ENCODE measurements at places on chromosomes 11 and 22. TPM values are rescaled to one million over a fixed set of nuclear protein-coding genes. Genes with fewer than 3 reads are reported as not detected.
A peak's percentile ranks its signal among the peaks of the same experiment; 100 is the strongest.

RCOR2 gene
- 0.58 TPM for total RNA-seq

EI24 gene
- 85.8 TPM for total RNA-seq

CCDC85B gene
- total RNA-seq = 78.8 TPM

TEX54 gene
- total RNA-seq = not detected

IFTAP gene
- 44.5 TPM for total RNA-seq

TM7SF2 gene
- 23.5 TPM for total RNA-seq

THAP7 gene
- 44.4 TPM for total RNA-seq

TBX10 gene
- total RNA-seq = not detected

C22orf31 gene
- total RNA-seq = not detected

TEX12 gene
- total RNA-seq = not detected

IL17REL gene
- total RNA-seq = not detected

- ATAC-seq = peak; percentile 70
These were observed at the start of gene JOSD1 for GRCh38 chr22:38700789-38701628. JOSD1 (minus strand) TSS chr22:38700943; CDS start chr22:38699987, 956 bp downstream.

DNA sequence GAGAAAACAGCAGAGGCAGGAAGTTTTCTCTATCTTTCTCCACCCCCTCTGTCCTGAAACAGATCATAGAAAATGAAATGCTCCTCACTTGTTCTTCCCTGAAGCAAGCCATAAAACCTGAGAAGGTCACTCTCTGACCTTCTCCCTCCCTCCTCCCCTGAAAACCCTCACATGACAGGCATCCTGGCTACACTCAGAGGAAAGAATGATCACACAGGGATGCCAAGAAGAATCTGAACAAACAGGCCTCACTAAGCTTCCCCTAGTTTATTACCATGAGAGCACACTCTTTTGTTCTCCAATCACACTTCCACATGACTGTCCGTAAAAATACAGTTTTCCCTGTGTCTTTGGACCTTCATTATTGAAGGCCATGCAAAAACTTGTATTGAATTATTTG, 300.1 kb downstream of the BUD13 start:
- no peak for ATAC-seq

DNA sequence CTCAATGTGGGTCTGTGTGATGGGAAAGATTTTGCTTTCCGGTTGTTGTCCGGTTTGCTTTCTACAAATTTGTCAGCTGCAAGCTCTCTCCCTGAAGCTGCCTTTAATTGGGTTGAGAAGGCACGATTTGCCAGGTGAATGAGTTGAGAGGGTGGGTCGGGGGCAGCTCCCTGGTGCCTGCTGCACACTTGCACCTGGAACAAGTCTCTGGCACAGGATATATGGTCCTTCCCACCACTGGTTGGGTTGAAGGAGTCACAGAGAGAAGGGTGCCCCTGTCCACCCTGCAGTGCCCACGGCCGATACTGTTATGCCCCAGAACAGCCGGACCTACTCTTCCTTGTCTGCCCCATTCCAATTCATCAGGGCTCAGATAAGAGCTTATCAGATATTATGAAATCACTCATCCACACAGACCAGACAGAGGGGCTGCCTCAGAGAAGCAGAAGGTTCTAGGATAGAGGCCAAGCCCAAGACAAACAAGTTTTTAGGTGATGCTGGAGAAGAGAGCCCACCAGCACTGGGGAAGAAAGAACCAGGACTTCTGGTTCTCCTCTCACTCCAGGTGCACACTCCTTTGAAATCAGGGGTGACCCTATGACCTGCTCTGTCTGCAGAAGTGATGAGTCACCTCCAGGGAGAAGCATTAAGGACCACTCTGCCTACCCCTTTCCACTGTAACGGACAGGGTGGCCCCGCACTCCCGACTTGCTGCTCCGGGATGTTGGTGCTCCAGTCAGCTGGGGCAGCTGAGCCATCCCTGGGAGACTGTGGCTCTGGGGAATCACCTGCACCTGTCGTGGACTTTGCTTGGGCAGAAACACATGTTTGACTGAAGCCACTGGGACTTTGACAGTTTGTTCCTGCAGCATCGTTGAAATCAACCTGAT, 45.3 kb downstream of the RTL6 start:
- no peak for ATAC-seq

- peak; percentile 37 for ATAC-seq
These were observed 83.3 kb upstream of the PICALM start for GRCh38 chr11:86152006-86152862.

DNA sequence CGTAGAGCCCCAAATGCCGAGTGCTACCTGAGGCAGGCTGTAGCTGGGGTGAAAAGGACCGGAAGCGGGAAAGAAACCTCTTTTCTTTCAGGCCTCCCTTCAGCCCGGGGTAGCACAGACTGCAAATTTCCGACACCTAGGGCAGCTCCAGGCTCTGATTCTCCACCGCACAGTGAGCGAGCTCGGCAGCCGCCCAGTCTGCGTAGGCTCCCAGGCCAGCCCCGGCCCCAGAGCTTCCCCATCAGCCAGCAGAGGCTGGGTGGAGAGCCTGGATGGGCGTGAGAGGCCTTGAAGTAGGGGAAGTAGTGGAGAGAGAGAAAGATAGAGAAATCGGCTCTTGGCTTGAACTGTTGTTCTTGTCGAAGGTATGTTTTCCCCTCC, 9.3 kb upstream of the PAX6 start:
- ATAC-seq = no peak

DNA sequence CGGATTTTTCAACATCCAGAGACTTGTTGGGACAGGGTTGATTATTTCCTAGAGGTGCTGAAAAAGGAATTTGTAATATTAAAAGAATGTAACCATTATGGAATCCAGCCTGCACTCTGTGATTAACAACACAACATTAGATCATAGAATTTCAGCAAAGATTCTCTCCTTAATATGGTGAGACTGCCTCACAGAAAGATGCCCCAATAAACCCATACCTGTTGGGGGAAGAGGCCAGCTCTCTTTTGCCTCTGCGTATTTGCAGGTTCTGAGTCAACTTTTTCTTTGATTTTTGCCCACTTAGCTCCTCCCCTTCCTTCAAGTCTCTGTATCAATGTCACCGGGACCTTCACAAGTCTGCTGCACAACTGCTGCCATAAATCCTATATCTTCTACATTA, 12.4 kb upstream of the MTMR3 start:
- ATAC-seq = no peak

DNA sequence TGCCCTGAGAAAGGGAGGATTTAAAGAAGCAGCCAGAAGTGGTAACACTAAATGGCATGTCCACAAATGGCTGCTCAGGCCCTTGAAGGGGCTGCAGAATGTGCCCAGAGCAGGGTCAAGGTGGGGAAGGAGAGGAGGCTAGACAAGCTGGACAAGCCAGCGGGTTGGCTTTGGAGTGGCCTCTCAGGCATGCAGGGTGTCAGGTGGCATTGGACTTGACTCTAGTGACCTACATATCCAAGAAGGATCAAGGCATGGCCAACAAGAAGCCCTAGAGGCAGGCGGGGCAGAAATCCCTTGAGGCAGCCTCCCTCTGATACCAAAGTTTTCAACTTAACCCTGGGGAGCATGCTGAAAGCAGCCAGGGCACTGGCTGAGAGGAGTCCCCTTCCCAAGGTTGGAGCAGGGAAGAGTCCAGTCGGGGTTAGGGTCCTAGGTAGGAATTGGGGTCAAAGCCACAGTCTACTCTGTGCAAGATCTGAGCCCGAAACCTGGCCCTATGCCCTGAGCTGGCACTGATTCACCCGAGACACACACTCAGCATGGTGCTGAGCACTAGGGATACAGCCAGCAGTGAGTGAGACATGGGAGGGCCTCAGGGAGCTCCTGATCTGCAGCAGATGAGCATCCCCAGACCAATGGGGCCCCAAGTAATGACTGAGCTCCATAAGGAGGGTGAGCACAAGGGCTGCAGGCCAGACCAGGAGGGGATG, 95.8 kb upstream of the ASPHD2 start:
- no peak for ATAC-seq

DNA sequence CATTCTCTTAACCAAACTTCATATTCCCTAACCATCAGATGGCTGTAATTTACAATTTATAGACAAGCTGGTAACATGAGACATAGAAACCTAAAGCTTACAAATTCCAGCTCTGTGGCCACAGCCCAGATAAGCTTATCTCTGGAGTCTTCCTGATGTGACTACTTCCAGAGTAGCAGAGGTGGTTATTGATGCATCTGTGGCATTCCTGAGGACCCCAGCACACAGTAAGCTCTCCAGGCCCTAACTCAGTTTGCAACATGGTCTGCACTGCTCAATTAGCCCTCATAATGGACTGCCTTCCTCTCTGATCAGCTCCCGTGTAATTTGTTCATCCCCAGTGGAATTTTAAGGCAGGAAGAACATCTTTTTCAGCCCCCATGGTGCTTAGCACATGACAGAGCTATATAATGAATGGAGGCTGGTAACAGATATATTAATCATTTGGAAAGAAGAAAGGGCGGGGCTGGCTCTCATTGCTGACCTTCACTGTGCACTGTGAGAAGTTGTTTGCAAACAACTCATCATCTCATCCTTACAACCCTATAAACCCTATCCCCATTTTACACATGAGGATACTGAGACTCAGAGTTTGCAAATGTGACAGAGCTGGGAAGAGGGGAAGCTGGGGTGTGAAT, 30.1 kb upstream of the KCNJ11 start:
- no peak for ATAC-seq

DNA sequence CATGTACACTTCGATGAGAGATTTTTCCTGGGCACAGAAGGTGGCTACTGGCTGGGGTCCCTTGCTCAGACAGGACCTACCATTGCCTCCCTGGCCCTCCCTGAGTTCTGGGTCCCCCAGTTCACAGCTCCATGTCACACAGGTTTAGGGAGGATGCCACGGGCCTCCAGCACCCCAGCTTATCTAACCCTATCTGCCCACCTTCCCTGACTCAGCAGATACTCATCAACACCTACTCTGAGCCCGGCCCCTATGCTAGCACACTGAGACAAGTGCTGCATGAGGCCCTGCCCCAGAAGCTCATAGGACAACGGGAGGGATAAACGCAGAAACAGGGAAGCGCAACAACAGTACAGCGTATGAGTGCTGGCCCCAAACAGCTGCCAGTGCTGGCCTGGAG, 9.6 kb downstream of the NAGA start:
- no peak for ATAC-seq

GRCh38 chr11:63503492-63503891, 2.4 kb upstream of the LGALS12 start:
- ATAC-seq = no peak

GRCh38 chr11:62324731-62325556, 12.3 kb upstream of the ASRGL1 start:
- ATAC-seq = no peak

- ATAC-seq = no peak
These were observed 40.9 kb upstream of the AMPD3 start for GRCh38 chr11:10414181-10414580.

- ATAC-seq = no peak
These were observed 115.3 kb upstream of the SESN3 start for GRCh38 chr11:95346265-95346664.

- no peak for ATAC-seq
These were observed 21.1 kb downstream of the OR5P2 start for GRCh38 chr11:7775689-7776088.

GRCh38 chr11:112211536-112211935, 14.7 kb upstream of the PTS start:
- no peak for ATAC-seq

GRCh38 chr11:75264971-75265370, 24.4 kb downstream of the TPBGL start:
- ATAC-seq = no peak

DNA sequence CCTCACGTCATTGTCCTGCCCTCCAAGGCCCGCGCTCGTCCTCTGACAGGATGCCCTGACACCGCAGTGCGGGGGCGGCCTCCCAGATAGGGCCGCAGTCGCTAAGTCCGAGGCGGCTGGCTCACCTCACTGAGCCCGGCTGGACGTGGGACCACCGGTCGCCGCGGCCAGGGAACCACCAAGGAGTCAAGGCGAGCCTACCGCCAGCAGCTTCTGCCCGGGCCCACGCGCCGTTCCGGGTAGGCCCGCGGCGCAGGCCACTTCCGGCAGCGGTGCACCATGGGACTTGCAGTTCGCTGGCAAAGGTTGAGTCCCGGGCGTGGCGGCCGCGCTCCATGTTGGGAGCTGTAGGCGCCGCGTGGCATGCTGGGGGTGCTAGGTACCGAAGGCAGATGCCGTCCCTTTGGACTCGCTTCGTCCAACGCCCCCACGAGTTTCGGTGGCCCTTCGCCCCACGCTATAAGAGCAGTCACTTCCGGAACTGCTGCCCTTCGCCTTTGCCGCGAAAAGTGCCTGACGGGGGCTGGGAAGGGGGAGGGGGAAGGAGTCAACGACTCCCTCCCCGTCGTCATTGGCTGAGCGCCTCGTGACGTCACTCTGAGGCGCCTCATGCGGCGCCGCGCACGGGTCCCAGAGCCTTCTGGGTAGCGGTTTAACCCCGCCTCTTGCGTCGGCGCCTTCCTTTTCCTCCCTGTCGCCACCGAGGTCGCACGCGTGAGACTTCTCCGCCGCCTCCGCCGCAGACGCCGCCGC, at the start of gene RPLP2:
Gene RPLP2 (plus strand): TSS at position 681 of the 753 bp plus-strand sequence. CDS start 268 bp downstream, outside the sequence.
- peak; percentile 95 for ATAC-seq

DNA sequence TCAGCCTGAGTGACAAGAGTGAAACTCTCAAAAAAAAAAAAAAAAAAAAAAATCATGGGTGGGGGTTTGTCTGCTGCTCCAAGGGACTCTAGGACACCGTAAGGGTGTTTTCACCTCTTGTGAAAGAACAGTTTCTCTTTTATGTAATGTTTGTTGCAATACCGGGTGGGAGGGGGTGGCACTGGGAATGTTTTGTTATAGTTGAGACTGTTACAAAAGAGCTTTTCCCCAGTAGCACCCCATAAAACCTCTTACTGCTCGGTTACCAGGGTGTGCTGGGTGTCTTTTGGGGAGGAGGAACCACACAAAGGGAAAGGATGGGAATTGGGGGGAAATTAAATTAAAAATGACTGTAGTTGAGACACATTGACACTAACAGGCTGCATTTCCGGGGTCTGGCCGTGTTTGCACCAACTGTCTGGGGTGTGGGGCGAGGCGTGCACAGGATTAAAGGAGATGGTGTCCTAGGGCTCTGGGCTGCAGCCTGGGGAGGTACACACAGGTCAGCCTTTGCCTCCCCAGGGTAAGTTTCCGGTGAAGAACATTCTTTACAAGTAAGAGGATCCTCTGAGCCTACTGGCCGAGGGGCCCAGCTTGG, 1.6 kb downstream of the NFAM1 start:
- no peak for ATAC-seq

GRCh38 chr22:50314455-50315288, 7.2 kb upstream of the PLXNB2 start:
- ATAC-seq = peak; percentile 50

- ATAC-seq = no peak
These were observed 73.2 kb upstream of the ARHGAP20 start for GRCh38 chr11:110785398-110785797.

DNA sequence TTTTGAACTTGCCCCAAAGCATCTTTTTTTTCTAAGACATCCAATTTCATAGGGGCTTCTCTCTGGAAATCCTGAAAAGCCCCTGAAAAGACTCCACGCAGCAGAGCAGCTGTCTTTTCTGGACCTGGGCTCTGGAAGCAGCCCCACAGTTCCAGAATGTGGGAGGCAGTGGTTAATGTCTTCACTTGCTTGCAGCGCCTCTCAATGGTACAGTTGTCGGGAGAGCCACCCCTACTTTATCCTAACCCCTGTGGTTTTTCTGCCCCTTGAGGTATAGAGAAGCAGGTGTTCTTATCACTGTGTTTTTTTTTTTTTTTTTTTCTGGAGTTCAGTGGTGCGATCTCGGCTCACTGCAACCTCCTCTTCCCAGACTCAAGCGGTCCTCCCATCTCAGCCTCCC, 83.4 kb upstream of the SORL1-AS1 start:
- ATAC-seq = no peak

Data from gastroesophageal sphincter (tissue), 4 donors.